ENCODE measurements at places on chromosomes 13 and 19.
A peak's percentile ranks its signal among the peaks of the same experiment; 100 is the strongest.

DNA sequence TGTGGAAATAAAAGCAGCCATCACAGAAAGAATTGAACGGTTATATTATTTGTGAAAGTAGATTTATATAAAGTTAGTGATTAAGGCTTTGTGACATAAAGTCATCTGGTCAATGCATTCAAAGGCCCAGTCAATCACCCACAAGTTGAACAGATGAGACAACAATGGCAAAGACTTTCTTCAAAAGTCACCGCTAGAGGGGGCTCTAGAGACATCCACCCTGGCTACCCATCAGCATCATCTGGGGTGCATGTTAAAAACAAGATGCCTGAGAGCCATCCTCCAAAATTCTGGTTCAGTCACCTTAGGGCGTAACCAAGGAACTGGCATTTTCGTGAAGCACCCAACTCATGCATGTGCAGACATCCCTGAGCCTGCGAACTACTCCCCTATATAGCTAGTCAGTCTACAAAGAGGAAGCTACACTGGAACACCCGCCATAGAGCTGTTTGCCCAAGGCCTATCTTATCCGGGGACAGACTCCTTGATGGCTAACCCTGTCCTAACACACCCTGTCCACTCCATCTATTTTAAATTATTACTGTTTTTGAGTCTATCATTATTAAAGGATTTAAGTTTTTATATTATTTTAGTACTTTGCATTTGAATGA is 970.5 kb downstream of the UQCRFS1 start:
- DNase-seq = peak; percentile 5

GRCh38 chr19:33424181-33424580 is 50.7 kb downstream of the CEBPG start:
- no peak for DNase-seq

DNA sequence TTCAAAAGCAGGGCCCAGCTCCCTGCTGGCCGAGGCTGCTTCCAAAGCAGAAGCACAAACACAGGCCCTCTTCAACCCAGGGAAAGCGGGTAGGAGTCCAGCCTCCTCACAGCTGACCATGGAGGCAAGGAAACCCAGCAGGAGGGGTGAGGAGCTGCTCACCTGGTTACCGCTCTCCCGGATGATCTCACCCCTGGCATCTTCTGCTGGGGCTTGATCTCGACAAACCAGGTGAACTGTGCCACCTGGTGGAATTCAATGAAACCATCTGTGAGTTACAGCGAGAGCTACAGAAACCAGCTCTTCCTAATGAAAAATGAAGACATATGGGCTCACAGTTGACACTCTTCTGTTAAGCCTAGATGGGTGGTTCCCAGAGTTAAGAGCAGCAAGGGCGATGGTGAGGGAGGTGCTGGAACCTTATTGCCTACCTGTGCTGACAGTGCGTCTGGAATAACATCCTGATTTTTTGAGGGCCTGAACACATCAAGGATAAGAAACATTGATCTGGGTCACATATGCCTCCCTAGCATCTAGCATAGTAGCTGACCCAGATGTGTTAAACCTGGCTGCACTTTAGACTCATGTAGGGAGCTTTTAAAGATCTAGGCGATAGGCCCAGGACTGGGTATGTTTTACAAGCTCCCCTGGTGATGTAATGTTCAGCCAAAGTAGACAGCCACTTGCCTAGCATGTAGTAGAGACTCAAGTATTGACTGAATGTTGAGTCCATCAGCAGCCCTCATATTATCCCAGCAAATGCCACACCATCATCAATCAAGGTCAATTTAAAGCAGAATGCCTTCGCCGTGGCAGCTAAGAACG is 6.1 kb downstream of the DHRS12 start:
- DNase-seq = peak; percentile 43

DNA sequence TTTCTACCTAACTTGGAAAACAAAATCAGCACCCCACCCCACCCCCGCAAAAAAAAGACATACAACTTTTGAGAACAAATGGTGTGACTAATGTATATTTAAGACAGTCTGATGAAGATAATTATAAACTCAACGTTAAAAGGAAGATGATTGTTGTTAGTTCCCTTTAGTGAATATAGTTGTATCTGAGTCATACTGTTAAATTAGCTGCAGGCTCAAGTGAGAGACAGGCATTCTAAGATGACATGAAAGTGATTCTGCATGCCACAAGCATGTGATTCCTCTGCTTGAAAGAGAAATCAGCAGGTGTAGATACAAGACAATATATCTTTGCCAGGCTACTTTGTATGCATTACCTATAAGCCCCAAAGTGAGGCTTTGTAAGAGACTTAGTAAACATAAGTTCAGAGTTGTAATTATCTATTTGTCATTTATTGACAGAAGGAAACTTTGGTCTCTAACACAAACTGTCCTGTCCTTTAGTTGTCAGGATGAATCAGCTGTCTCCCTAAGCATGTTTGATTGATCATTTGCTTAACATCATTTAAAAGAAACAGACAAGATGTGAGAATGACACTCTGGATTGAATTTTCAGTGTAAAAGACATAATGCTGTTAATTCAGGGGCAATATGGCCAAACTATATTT is 319.4 kb upstream of the HTR2A start:
- DNase-seq = no peak

GRCh38 chr13:23460309-23460708 is 26.8 kb upstream of the SACS start:
- DNase-seq = no peak

GRCh38 chr13:28590461-28590860 is 68.5 kb upstream of the POMP start:
- DNase-seq = no peak

- DNase-seq = no peak
Observed at GRCh38 chr13:94210816-94211215, 268.7 kb downstream of the DCT start.

Data from NCI-H187 (cell line).